ENCODE measurements at places on chromosomes 5 and 9.

GRCh38 chr9:133342570-133342969 lies 5.4 kb downstream of the MED22 start:
- DNase-seq = no peak

DNA sequence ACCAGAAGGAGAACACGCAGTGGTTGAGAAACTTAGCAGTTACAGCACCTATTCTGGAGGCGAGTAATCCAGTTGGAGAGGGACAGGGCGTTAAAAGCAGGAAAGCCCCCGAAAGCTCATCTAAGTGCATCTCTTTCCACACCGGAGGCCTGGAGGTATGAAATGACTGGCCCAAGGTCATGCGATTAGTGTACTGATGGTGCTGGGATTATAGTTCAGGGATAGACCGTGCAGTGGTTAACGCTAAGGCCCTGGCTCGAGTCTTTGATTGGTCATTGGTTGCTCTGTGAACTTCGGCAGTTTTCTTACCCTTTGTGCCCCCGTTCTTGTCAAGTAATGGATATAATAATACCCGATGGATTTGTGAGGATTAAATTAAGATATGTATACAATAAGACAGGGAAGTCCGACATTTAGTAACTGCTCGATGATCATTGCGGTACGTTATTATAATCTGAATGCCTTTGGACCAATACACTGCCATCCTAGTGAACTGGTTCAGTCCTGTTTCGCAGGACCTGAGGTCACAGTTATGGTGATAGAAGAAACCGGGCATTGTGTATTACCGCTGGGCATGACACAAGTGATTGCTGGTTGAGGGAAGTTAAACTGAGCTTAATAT lies 960 bp downstream of the CANX start:
- peak; percentile 6 for DNase-seq

DNA sequence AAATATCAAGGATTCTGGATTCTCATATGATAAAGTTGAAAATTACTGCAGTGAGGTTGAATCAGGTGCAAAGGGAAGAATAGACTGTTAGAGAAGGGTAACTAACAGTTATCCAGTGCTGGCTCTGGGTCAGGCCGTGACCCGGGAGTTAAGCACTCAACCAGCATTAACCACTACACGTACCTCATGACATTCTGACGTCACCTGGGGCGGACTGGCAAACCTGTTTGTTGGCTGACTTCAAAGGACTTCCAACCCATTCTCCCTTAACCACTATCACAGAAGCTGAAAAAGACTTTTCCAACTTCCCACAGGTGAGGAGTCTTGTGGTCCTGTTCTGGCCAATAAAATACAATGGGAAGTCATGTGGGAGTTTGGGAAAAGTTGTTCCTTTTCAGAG lies 268.9 kb downstream of the ENC1 start:
- DNase-seq = no peak

DNA sequence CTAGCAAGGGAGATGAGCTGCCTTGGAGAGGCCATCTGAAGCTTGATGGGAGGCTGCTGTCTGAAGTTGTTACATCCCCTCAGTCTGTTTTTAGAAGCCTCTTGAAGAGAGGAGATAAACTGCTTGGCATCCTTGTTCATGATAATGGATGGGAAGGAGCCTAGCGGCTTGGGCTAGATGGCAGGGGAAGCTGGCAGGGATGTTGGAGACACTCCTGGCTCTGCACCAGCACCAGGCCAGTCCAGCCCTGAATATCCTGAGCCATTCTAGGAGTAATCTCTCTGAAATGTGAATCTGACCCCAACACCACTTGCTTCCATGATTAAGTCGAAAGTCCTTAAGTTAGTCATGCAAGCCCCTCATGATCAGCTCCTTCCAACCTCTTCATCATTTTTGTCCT lies 310.5 kb downstream of the NSG2 start:
- DNase-seq = no peak

DNA sequence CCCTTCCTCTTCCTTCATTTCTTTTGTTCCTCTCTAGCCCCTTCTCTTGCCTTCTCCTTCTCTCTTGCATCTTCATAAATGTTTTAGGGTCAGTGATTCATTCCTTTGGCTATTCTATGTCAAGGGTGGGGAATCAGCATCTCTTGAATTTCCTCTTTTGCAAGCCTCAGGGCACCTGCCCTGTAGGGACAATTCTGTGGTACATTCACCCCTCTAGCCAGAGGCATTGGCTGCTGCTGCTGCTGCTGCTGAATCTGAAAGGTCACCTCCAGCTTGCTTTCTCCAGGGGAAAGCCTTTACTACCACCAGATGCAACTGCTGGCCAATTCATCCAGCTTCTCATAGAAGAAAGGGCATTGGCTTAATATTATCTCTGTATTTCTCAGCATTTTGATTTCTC lies 87.3 kb downstream of the INSYN2B start:
- no peak for DNase-seq

DNA sequence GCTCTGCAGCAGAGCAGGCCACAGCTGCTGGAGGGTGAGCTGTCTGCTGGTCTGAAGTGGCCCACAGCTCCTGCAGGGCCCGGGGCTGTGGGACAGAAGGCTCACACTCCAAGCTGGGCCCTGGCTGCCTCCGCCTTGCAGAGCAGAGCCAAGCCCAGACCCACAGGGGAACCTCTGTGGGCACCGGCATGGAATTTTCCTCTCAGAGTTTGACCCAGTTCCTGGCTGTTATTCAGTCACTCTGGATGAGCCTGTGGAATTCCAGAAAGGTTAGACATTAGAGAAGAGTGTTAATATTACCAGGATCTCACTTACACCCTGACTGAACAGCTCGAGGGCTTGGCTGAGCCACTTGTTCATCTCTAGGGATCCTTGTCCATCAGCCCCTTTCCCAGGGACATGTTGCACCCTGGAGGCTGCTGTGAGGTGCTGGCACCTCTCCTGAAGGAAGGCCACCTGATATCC lies 17.5 kb downstream of the IL9 start:
- DNase-seq = no peak

DNA sequence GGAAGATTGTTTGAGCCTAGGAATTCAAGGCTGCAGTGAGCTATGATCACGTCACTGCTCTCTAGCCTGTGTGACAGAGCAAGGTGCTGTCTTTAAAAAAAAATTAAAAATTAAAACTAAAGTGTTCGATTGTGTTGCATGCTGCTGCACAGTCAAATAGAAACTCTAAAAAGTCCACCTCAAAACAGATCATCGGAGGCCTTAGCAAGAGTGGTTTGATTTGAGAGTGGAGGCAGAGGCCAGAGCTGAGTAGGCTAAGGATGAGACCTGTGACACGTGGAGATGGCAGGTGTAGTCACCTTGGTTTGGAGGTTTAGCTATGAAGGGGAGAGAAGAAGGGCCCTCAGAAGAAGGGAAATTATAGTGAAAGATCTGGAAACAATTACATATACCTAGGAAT lies 2.8 kb upstream of the PTPDC1 start:
- DNase-seq = no peak

- no peak for DNase-seq
Observed at GRCh38 chr5:44331471-44332050, 57.7 kb downstream of the FGF10 start.

DNA sequence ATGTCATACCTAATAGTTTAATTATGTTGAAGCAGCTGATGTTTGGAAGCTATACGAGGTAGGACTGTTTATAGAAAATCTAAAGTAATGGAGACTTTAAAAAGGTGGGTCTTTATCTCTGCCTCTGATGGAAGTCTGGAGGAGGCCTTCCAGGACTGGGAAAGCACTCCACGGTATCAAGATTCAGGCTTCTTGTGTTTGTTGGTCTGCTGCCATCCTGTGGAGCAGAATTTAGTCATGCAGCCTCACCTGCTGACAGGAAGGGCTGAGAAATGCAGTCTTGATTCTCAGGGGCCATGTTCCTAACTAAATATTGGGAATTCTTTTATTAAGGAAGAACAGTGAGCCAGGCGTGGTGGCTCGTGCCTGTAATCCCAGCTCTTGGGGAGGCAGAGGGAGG lies 15.9 kb downstream of the SPDL1 start:
- no peak for DNase-seq

All from CD4-positive, alpha-beta T cell treated with Interferon gamma for 1 hour (primary cell).